ENCODE measurements at places on chromosomes 12 and 14.

DNA sequence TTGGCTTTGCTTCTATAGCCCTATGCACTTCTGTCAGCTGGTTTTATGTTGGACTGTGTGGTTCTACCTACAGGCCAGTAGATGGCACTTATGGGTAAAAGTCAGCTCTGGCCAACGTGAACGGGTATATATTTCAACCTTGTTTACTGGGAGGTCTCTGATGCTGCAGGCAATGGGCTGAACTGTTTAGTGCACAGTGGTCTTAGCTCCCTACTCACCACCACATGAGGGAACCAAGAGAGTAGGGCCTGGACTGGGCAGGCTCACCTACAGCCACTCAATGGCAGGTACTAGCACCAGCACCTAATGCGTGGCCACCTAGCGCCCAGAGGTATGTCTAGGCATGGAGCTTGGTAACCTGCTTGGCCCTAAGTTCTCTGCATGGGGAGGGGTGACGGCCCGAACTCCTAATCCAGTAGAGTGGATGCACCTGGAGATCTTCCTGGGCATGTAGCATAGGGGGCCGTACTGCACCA is 481.8 kb downstream of the TMEM117 start:
- DNase-seq, result no peak

DNA sequence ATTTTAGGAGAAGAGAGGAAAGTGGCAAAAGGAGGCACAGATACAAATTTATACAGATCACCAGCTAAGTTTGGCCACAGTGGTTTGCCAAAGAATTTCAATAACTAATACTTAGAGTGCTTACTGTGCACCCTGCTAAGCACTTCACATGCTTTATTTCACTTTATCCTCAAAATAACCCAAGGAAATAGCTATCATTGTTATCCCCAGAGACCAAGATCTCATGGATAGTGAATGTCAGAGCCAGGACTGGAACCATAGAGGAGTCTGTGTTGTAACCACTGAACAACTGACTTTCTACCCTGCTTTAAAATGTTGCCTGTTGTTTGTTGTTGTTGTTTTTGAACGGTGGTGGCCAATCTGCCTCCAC is 1.3 kb upstream of the TCP11L2 start:
- DNase-seq, result no peak

DNA sequence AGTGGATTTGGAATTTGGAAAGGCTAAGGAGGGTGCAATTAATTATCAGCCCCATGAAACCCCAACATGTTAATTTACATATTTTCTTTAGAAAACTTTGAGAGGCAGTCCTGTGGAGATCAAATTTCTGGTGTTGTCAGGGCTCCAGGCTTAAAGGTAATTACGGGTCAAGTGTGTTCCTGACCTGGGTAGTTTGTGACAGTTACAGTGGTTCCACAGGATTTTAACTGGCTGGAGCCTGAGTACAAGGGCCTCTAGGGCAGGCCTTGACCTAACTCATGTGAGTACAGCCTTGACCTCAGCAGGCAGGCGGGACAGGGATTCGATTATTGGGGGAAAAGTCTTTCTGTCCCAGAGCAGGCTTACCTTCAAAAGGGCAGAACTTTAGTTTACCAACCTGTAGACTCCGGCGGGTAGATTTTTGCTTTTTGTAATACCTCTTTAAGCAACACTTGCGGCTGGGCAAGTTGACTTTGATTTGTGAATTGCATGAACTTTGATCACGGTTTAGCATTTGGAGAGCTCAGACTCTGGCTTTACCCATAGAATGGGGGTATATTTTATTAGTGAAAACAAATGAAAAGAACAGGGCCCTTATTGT is 8.4 kb upstream of the PPTC7 start:
- no peak for DNase-seq

DNA sequence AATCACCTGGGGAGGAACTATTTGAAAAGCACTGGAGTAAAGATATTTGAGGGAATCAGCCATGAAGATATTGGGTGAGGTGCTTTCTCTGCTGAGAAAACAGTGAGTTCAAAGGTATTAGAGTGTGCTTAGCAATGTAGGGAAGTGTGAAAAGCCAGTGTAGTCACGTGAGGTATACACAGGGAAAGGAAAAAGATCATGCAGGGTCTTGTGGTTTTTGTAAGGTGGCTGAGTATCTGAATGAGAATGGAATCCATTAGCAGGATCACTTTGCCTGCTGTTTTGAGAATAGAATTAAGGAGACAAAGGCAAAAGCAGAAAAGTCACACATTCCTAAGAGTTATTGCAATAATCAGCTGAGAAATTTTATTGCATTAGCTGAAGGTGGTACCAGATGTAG is 193.0 kb downstream of the PIK3C2G start:
- DNase-seq, result no peak

DNA sequence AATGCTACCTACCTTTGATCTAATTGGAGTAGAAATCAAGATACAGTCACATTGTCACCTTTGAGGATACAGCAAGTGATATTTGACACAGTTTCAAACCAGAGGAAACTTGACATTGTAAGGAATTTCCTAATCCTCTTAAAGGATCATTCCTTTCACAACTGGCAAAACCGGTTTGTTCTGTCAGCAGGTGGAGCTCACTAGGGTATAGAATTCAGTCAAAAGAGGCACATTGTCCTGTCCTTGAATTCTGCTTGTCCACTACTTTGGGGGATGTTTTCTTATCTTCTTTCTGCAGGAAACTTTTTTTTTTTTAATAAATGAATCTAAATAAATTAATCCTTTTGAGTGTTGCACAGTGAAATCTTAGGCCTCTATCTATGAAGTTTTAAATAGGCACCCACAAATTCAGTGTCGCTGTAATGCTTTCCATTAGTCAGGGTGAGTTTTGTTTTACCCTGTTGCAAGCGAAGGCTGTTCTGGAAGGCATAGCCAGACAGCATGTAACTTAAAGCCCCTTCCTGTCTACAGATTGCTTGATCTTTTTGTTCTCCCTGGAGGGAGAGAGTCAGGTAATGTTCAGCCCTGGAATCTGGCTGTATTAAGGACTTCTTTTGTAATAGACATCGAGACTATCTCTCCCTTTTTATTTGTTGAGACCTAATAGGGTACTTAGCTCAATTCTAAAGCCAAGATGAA is 285.0 kb upstream of the RGS6 start:
- no peak for DNase-seq

DNA sequence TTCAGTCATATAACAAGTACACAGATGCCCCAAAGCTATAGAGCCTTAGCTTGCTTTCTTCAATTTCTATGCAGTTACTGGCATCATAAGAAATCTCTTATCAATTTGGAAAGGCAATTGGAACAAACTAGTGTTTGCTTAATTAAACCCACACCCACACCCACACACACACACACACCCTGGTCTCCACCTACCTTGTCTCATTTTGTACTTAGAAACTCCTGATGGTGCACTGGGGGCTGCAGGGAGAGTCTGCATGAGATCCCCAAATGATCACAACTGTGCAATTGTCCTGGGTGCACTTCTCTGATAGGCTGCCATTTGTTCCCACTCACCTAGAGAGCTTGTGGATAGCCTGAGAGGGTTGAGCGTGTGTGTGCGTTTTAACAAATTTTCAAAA is 40.5 kb upstream of the PTCSC3 start:
- no peak for DNase-seq

- no peak for DNase-seq
These were observed 26.3 kb upstream of the PTGDR start for GRCh38 chr14:52241087-52241793.

- no peak for DNase-seq
These were observed 69.2 kb upstream of the MED13L start for GRCh38 chr12:116346741-116347140.

Data from pancreas (tissue), 10 donors.